Thoracic aorta (tissue), 2 donors: ENCODE measurements at places on chromosomes 5 and 9. TPM values are rescaled to one million over a fixed set of nuclear protein-coding genes. Genes with fewer than 3 reads are reported as not detected.

PCDHB8 gene
- total RNA-seq = 0.95 TPM

NR5A1 gene
- total RNA-seq = not detected

DNA sequence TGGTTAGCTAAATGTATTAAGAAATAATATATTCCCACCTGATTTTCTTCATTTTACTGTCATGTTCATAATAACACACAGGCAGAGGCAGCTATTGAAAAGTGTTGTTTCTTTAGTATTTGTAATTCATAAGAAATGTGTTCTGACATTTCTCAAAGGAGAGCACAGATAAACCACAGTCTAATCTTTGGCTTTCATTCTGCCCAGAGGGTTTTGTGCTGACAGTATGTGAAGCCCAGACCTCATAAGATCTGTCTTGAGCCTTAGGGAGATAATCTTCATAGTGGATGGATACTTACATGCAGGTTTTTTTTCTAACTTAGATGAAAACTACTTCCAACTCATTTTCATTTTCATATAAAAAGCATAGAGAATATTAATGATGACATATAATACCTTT is 206.1 kb downstream of the CHSY3 start:
- H3K27ac ChIP-seq = no peak overlapping the region
- no peak overlapping the region for H3K4me3 ChIP-seq
- H3K4me1 ChIP-seq = peaks cover 6% of the 10 kb centered on the region
- H3K36me3 ChIP-seq = no peaks in the 10 kb centered on the region

DNA sequence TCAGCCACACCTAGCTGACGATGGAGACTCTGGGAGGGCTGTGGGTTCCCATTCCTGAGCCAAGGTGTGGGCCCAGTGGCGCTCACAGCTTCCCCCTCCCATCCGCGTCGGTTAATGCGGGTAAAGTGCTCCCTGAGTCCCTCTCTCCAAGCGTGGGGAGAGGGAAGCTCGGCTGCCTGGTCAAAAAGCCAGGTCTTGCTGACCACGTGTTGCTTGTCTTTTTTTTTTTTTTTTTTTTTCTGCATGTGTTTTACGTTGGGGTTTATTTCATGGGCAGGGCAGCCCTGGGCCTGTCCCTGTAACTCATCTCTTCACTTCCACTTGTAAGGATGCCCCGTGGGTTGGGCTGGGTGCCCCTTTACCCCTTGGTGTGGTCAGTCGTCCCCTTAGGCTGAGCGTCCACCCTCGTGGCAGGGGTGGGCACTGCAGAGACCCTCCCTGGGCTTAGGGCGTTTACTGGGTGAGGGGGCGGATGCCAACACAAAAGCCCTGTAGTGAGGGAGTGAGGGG is 11.9 kb downstream of the NKD2 start:
- H3K27me3 ChIP-seq = no peaks in the 10 kb centered on the region
- no peak for DNase-seq
- H3K27ac ChIP-seq = no peak overlapping the region
- H3K4me3 ChIP-seq = no peak overlapping the region
- H3K4me1 ChIP-seq = no peaks in the 10 kb centered on the region
- no peaks in the 10 kb centered on the region for H3K36me3 ChIP-seq

PRDM9 gene
- not detected for total RNA-seq
